ENCODE measurements at places on chromosomes 2 and 18.
A peak's percentile ranks its signal among the peaks of the same experiment; 100 is the strongest.

DNA sequence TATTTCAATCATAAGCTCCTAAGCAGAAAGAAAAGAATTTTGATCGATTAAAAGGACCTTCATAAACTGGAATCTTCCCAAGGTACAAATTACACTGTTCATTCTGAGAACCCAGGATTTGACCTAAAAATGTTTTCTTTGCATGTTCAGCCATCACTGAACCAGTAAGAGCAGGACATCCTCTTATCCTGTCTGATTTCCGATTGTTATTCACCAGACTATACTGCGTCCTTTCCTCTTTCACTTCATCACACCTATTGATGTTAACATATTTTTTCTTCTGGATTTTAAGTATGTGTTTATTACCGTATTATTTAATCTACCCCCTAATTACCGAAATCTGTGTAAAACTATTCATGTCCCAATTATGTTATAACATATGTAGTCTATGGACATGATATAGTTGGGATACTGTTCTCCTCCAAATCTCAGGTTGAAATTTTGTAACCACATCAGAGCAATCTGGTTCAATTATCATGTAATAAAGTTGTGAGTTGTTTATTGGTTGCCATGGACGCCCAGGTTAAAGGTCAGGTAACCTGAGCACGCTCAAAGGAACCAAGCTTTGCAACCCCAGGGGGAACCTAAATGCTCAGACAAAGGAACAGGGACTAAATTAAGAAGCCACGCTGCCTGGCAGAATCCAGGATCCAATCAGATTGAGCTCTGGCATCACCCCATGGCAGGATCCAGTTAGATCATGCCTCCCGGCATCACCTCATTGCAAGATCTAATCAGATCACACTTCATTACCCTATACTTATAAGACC is 11.6 kb upstream of the TBC1D8 start:
- DNase-seq: no peak

DNA sequence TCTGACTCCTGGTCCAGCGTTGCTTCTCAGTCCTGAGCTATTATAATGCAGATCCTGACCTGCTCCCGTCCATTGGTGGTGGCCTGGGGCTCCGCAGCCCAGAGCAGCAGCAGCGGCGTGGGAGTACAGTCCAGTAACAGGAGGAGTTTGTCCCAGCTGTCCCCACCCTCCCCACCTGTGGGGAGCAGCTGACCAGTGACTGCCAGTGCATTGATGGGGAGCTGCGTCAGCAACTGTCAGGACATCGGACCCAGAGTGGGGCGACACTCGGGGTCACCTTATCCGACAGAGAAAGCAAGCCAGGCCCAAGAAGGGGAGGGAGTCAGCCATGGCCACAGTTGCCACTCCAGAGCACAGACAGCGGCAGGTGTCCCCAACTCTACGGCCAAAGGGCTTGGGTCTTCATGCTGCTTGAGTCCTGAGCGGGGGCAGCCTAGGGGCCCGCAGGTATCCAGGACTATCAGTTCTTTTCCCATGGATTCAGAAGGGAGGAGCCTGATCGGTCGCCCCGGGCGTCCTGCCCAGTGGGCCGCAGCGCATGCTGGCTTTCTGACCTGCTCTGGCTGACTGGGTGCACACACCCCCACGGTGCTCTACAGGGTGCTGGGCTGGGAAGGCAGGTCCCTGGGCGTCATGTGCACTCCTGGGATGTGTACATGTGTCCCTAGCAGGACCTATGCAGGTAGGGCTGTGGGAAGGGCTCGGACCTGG is 29.7 kb downstream of the DNMT3A start:
- DNase-seq: no peak

DNA sequence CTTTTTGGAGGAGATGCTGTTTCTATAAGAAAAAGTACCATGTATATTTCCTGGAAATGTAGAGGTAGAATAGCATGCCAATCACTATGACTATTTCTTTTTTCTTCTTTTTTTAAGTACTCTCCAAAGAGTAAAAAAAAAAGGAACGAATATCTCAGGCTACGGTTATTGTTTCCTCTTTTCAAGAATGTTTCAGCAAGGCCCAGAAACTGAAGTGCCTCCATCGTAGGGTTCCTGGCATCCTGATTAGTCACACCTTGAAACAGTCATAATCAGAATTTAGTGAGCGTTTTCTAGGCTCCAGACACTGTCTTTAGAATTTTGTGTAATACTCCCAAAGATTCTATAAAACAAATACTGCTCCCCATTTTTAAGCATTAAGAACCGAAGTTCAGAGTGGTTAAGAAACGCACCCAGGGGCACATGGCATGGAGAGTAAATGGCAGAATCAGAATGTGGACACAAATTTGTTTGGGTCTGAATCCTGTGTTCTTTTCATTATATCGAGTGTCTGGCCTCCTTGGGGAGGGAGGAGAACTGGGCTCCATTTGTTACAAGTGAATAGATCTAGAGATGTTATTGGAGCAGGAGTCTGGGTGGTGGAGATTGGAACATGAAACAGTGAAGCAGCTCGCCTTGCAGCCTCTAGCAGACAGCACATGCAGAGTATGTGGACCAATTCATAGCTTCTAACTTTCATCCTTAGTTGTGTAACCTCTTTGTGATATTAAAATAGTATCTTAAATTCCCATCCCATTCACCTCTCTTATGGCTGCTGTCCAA is 26.7 kb downstream of the ZEB2 start:
- no peak for DNase-seq

GRCh38 chr2:72619626-72620025 is 206.2 kb downstream of the EXOC6B start:
- no peak for DNase-seq

GRCh38 chr2:153770359-153770991 is 101.2 kb upstream of the GALNT13 start:
- no peak for DNase-seq

DNA sequence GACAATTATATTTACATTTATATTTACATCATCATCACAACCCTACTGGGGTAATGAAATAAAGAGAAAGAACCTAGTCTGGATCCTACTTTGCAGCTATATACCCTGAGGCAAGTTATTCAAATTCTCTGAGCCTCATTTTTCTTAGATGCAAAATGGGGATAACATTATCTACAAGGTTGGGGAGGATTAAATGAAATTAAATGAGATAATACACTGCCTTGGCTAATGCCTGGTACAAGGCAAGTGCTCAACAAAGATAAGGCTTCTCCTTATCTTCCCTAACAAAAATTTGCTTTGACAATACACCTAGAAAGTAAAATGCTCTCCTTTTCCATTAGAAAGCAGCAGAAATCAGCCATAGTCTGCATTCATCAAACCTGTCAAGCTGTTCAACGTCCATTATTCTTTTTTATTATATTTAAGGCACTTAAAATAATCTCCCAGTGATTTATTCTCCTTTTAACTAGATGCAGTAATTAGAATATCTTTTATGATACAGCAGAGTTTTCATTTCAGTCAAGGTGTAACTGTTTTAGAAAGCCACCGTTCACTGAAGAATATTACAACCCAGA is 44.8 kb downstream of the TCF4 start:
- no peak for DNase-seq

GRCh38 chr18:35326695-35327387 is 17.4 kb downstream of the ZNF24 start:
- DNase-seq: no peak

- DNase-seq: no peak
These were observed 1070.7 kb downstream of the CNTNAP5 start for GRCh38 chr2:125095826-125096225.

DNA sequence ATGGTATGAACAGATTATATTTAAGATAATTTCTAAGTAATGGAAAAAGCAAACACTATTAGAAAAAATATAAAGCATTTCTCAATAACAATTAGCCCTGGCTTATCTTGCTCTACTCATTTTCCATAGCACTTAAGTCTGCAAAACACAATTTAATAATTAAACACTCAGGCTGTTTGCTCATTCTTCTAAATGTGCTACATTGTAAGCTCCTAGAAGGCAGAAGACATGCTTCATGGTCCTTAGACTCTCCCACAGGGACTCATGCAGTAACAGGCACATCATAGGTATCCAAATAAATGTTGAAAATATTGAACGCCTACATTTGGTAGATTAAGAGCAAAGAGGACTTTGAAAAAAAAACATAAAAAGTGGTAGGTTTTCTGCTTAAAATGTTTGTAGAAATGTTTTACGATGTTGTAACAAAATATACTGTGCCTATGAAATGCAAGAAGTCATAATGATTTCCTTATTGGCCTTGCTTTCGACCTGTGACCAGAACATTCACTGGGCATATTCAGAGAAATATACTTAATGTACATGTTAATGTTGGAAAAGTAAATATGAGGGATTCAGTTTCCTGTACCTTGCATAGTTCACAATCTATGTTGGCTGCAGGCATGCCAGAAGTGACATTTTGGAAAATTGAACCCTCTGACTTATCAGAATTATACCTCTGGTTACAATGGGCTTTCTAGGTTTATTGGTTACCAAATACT is 27.2 kb downstream of the G6PC2 start:
- DNase-seq: no peak

DNA sequence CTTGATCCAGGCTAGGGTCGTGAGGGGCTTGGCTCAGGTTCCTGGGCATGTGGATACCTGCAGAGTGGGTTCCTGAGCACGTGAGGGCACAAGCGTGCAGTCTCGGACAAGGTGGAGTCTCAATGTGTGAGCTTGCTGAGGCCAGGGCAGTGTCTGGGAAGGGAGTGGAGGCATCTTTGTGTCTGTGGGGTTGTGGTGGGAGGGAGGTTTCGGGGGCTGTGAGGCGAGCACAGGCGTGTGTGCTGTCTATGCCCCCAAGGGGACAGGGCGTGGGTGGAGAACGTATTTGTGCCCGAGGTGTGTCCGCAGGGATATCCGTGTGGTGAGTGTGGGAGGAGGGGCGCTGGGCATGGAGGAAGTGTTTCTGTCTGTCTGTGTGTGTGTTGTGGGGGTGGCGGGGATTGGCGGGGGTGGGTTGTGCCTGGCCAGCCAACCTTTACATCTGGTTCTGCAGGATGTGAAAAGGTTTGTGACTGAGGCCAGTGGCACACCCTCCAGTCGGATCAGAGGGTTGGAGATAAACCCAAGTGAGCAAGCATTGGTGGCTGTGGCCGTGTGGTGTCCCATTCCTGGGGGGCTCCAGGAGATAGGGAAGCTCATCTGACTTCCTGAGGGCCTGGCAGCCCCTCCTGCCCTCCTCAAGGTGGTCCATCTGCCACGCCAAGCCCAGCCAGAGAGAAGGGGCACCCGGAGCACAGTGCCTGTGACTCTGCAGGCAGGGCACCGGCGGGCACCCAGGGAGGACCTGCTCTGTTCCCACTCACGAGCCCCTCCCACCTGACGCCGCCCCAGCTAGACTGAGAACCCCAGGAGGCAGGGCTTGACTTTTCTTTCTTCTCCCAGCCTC is 57.1 kb downstream of the ZFP36L2 start:
- DNase-seq: no peak

DNA sequence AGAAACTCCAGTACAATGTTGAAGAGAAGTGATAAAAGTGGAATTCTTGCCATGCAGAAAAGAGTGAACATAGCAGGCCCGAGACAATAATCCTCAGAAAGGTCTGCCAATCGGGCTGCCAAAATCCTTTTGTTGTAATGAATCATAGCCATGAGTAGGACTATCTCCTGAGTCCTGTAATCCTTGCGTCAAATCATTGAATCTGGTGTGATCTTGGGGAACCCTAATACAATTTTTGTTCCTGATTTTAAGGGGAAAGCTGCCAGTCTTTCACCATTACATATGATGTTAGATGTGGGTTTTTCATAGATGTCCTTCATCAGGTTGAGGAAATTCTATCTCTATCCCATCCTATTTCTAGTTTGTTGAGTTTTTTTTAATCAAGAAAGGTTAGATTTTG is 2.2 kb downstream of the TPGS2 start:
- DNase-seq: no peak

DNA sequence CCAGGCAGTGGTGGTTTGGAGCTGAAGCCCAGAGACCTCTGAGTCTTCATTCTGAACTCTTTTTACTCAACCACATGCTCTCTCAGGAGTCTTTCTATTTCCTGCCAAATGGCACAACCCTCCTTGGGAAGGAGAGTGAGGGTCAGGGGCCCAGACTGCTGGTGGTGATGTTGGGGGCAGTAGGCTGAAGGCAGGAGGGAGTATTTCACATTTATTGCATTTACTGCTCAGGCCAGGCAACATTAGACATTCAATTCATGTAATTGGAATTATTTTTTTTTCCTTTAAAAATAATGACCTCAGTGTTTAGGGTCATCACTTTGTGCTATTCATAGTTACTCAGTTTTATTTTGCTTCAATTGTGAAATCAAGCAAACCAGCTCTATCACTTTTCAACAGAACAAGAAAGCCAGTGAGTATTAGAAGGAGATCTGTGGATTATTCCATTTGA is 311.3 kb upstream of the NT5C1B start:
- DNase-seq: no peak

DNA sequence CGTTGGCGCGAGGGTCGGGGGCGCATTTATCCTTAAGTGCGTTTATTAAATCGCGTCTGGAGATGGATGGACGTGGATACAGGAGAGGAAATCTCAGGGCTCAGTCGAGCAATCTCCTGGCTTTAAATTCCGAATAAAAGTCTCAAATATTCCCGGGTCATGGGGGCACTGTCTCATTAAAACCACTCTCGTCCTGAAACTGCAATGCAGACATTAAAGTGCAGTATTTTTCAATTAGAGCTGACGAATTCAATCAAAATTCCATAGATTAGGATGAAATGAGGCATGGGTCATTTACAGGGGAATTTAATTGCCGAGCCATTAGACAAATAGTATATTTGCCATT is 10.7 kb upstream of the GBX2 start:
- no peak for DNase-seq

DNA sequence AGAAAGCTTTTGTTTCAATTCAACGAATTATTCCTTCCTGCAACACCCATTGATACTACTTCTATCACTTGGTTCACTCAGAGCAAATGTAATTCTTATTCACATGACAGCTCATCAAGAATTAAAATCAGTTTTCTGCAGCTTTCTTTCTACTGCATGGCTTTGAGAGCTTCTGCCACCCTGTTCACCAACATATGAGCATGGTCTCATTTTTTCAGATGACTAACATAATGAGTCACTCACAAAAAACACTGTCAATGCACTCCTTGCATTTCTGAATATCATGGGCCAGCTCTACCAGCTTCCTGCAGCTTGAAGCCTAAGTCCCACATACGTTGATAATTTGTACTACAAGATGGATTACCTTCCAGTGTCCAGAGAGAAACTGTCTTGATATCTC is 342.9 kb downstream of the LRATD1 start:
- DNase-seq: no peak

- no peak for DNase-seq
These were observed 291.2 kb upstream of the DDX18 start for GRCh38 chr2:117523267-117523666.

DNA sequence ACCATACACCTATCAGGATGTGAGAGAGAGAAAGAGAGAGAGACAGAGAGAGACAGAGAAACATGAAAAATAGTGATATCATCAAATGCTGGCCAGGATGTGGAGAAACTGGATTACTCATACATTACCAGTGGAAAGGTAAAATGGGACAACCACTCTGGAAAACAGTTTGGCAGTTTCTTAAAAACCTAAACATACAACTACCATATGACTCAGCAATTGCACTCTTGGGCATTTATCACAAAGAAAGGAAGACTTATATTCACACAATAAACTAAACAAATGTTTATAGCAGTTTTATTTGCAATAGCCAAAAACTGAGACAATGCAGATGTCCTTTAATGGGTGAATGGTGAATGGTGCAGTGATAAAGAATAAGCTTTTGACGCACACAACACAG is 29.1 kb downstream of the SLC4A3 start:
- DNase-seq: no peak

- peak; percentile 5 for DNase-seq
These were observed 214.1 kb upstream of the COPS8 start for GRCh38 chr2:236871500-236872001.

Data from HepG2 (cell line).